ENCODE measurements at places on chromosomes 7 and 10.

GRCh38 chr10:9819756-9820494, 1197.7 kb upstream of the CELF2 start:
- DNase-seq: no peak

GRCh38 chr10:490891-491571, 198.4 kb downstream of the DIP2C start:
- DNase-seq: no peak

DNA sequence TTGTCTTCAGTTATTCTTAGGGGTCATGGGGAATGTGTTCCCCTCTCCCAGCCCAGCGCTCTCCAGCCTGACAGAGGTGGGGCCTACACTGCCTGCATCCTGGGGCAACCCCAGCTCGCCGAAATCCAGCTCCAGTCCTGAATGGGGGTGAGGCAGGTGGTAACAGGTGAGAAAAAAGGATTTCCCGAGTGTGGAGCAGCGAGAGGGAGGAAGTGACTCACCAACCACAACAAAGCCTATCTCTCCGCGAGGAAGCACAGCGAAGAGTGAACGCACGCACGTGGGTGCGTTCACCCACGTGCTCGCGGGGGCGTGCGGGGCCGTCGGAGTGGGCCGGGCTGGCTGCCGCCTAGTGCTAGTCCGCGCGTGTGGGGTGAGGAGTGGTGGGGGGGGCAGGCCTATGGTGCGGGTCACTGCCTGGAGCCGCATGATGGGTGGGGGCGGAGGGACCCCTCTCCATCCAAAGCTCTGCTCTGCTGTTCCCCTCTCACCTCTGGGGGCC, 855 bp upstream of the PALD1 start:
- DNase-seq: no peak

DNA sequence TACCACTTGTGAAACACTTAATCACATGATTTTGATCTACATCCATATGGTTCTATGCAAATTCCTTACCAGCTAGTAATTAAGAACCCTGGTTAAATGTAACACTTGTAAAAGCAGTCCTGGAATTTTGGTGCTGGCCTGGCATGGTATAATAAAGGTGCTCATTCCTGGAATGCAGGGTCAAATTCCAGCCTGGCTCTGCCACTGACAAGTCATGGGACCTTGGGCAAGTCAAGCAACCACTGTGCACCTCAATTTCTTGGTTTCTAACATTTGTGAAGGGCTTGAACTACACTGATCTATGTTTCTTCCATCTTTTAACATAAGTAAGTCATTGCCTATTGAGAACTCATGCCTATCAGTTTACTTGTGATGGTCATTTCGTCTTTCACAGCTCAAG, 91.9 kb upstream of the PIK3CG start:
- DNase-seq: no peak

- DNase-seq: no peak
Observed at GRCh38 chr10:60050366-60050765, 144.0 kb upstream of the CCDC6 start.

GRCh38 chr7:120617275-120617674, 240.7 kb downstream of the TSPAN12 start:
- no peak for DNase-seq

GRCh38 chr7:134203186-134203889, 76.2 kb downstream of the LRGUK start:
- no peak for DNase-seq

DNA sequence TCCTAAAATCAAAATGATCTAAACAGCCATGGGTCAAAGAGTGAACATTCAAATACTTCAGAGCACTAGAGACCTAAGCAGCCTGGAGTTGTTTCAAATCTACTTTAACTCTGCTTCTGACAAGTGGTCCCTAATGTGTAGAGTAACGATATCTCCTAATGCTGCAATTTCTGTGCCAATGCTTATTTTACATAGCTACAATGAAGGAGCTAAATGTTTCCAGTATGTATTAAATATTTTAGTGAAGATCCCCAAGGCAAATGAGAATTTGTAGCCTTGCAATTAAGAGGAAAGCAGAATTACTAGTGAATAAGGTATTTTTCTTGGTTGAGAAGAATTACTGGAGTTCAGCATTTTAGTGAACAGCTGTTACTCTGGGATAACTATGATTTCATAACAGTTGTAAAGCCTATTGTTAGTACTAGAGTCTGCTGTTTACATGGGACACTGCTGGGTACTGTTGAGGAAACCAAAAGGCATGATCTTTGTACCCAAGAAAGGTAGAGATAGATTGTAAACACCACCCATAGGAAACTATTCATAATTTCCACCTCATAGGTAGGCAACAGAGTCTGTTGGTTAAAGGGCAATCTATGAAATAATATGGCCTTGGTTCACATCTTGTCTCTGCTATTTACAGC, 271.9 kb downstream of the PLXDC2 start:
- no peak for DNase-seq

DNA sequence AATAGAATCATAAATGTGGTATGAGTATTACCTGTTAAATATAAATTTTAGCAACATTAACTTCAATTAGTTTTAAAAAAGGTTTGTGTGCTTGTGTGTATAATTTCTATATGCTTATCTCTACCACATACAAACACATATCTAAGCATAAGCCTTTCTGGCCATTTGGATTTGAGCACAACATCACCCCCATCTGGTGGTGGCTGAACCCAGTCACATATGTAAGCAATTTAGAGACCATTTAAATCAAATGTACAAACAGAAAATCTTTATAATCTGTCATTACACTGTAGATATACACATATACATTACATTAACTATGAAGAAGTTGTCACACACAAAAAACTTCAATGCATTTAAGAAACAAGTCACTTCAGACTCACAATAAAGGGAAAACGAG, 31.7 kb downstream of the GPR22 start:
- no peak for DNase-seq

- DNase-seq: no peak
Observed at GRCh38 chr7:38736138-38736537, 105.0 kb upstream of the AMPH start.

- DNase-seq: no peak
Observed at GRCh38 chr7:137946011-137946410, 55.9 kb downstream of the CREB3L2 start.

DNA sequence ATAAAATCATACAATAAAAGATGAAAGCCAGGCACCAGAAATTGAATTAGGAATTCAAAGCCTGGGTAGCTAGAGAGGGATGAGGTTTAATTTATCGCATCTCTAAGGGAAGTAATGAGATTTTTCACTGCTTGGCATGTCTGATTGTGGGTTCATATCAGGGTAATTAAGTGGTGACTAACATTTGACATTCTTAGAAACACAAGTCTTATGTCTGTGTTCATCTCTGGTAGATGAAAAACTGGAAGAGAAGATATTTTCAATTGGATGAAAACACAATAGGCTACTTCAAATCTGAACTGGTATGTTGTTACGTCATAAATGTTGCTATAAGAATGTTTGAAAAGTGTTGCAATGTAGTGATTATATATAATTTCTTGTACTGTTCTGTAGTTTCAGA, 36.8 kb upstream of the ARMS2 start:
- no peak for DNase-seq

- no peak for DNase-seq
Observed at GRCh38 chr10:47322300-47323061, at the start of gene GDF2. Gene GDF2 (plus strand): TSS chr10:47322454. CDS start chr10:47322669, 215 bp downstream.

DNA sequence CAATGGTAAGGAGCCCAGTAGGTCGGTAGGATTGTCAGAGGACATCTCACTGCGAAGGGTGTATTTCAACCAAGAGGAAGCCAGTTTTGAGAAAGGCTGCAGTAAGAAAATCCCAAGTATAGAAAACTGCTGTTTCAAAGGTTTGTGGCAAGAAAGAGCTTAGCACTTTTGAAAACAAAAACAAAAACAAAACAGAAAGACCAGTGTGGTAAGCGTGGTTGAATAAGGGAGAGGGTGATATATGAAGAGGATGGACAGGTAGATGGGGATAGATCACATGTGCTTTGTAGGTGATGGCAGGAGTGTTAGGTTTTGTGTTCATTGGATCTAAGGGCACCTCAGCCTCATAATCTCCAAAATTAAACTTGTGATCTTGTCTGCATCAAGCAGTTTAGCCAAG, 141.6 kb upstream of the WNT16 start:
- no peak for DNase-seq

GRCh38 chr10:15106352-15107013, 9.3 kb downstream of the RPP38 start:
- peak; percentile 71 for DNase-seq

- no peak for DNase-seq
Observed at GRCh38 chr7:109021390-109021789, 451.7 kb downstream of the DNAJB9 start.

DNA sequence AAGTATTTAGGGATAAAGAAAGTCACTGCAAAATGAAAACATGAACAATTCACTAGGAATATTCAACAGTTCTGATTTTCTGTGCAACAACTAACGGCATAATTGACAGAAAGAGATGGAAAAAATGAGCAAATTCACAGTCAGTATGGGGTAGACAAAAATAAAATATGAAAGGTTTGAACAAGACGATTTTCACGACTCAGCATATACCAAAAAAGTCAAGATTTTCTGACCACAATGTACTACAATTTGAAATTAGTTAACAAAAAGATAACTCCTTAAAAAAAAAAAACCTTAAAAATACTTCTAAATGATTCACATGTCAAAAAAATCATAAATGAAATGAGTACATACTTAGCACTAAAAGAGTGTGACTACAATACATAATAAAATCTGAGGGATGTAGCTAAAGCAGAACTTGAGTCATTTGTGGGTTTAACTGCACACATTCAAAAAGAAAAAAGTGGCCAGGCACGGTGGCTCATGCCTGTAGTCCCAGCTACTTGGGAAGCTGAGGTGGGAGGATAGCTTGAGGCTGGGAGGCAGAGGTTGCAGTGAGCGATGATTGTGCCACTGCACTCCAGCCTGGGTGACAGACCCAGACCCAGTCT, 22.6 kb upstream of the MTURN start:
- DNase-seq: no peak

DNA sequence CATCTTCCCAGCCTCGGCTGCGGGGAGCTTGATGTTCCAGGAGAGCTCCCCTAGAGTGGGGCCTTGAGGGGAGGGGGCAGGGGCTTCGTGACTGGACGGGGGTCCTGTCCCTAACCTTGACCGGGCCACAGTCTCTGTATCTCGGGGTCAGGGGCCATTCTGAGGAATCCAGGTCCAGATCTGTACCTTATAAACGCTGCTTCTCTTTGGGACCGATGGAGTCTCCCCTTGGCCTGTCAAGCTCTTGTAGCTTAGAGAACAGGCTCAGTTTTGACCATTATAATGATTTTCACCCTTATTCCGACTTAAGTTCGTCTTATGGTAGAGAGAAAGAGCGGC, 831 bp downstream of the ZKSCAN5 start:
- DNase-seq: no peak

- DNase-seq: no peak
Observed at GRCh38 chr10:29163746-29164145, 125.1 kb upstream of the LYZL1 start.

GRCh38 chr7:139765143-139765542, 12.7 kb downstream of the HIPK2 start:
- DNase-seq: no peak

DNA sequence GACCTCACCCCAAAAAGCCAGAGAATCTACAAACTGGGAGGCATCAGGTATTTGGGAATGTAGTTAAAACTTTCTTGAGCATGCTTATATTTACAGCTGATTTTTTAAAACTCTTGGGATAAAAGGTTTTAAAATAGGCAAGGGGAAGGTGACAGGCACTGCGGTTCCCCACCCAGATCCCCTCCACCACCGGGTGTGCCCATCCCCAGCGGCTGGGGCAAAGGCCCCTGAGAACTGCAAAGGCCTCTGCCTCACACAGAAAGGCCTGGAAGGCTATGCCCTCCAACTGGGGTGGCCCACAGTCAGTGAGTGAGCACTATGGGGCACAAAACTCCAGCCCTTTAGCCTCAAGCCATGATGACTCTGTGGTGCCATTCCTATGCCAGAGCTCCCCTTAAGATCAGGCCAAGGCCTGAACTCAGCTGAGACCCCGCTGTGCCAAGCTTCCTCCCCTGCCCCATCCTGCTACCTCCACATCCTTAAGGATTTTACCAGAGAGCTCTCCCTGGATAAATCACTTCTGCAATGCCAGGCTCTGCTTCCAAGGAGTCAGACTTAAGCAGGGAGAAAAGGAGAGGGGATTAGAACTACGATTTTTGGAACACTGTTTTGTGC, 299.1 kb downstream of the GRID1 start:
- no peak for DNase-seq

- no peak for DNase-seq
Observed at GRCh38 chr7:128914566-128915151, 4.2 kb upstream of the KCP start.

- DNase-seq: no peak
Observed at GRCh38 chr10:52984169-52984568, 211.6 kb upstream of the MBL2 start.

GRCh38 chr10:97916586-97916985, 66.9 kb downstream of the GOLGA7B start:
- DNase-seq: peak; percentile 43

DNA sequence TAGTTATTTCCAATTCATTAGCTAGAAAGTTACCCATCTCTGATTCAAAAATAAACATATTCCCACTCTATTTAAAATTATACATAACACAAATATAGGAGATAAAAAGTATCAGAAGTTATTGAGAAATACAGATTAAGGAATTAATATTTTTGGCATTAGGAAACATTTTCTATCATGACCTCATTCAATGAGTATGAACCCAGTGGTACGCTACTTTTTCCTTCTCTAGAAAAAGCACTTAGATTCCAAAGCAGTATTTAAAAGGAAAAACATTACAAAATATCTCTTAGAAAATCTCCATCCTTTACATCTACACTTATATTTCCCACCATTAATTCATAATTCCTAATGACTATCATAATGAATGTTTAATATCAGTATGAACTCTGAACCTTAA, 240.6 kb upstream of the GNAI1 start:
- no peak for DNase-seq

DNA sequence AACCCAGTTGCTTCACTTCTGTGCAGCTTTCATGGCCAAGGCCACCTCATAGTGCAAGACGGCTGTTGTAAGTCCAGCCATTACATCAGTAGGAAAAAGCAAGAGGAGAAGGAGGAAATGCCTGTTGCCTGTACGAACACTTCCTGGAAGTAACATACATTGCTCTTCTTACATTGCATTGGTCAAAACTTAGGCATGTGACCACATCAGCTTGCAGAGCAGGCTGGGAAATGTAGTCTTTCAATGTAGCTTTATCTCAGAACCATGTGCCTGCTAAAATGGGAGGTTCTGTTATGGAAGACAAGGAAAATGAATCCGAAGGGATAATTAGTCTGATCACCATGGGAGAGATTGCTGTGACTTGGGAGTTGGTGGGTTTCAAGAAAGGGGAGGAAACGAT, 4.3 kb downstream of the SLC29A3 start:
- DNase-seq: no peak

DNA sequence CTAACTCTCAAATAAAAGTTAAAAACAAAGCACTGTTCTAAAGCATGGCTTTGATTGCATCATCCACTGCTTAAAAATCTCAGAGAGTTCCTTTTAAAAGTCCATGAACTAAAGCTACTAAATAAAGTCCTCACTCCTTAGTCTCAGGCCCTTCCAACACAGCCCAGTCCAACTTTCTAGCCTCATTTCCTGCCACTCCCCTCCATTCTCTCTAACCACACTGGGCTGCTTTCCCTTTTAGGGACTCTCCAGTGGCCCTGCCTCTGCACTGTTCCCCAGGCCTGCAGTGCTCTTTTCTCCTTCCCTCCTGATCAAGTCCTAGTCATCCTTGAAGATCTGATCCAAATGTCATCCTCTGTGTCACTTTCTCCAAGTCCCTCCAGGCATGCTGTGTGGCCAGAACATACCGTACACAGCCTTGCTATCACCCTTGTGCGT, 56.9 kb upstream of the PPP1R3C start:
- DNase-seq: no peak

All from substantia nigra (tissue), 51 donors.